ENCODE measurements at places on chromosomes 7 and 10. TPM values are rescaled to one million over a fixed set of nuclear protein-coding genes. Genes with fewer than 3 reads are reported as not detected.

DNA sequence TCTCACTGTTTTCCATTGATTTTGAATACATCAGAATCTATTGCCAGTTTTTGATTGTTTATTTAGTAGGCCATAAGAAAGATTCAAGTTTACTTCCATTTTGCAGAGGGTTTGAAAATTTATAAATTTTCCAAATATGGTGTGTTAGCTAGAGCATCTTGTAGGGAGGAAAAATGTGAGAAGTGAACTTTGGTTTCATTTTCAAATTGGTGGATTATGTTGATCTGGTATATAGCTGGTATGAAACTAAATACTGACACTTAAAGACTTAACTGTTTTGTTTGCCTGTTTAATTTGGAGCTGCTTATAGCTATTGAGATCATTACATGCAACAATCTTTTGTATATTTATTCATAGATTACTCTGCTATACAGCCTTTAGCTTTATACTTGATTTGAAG, 108.1 kb downstream of the ADAM22 start:
- no peak for DNase-seq

DNA sequence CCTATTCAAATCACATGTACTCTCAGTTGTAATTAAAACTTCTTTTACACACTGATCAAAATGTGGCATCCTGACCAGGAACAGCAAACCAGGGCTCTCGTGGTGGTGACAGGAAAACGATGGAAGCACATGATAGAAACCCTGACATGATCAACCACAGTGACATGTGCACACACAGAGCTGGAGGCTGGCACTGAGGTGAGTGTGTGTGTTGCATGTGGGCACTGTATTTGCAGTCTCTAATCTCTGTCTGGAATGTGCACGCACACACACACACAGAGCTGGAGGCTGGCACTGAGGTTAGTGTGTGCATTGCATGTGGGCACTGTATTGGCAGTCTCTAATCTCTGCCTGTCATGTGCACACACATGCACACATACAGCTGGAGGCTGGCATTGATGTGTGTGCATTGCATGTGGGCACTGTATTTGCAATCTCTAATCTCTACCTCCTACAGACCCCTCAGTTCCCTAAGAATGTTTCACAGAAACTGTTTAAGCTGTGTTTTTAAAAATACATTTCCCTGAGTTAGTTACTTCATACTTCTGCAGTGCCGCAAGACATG, 406.9 kb downstream of the SFMBT2 start:
- no peak for DNase-seq

GRCh38 chr10:99754670-99755069, 22.6 kb downstream of the CUTC start:
- DNase-seq, result no peak

TAF6 gene
- 33.6 TPM for total RNA-seq

GTF2IRD2 gene
- 5.6 TPM for total RNA-seq
